ENCODE measurements at places on chromosomes 2 and 18.

GRCh38 chr2:148876202-148876594 is 1.2 kb downstream of the KIF5C start:
- DNase-seq = no peak

- DNase-seq = no peak
Measured at GRCh38 chr18:22689712-22690111, 243.4 kb upstream of the RBBP8 start.

GRCh38 chr18:57753063-57753462 is 50.1 kb downstream of the ATP8B1 start:
- DNase-seq = no peak

DNA sequence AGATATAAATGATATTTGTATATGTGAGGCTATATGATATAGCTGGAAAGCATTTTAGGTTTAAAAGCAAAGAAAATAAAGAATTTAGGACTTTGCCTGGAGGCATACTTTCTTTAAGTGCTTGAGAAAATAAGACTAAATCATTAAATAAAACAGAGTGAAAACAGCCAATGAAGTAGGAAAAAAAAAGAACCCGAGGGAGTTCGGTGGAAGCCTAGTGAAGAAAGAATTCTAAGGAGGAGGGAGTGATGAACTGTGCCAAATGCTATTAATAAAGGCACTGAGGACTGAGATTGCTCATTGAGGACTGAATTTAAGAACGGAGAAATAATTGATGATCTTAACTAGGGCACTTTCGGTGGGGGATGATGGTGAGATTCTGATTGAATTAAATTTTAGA is 573.5 kb downstream of the DSC3 start:
- no peak for DNase-seq

GRCh38 chr2:151363709-151364108 is 6.3 kb downstream of the TNFAIP6 start:
- DNase-seq = no peak

DNA sequence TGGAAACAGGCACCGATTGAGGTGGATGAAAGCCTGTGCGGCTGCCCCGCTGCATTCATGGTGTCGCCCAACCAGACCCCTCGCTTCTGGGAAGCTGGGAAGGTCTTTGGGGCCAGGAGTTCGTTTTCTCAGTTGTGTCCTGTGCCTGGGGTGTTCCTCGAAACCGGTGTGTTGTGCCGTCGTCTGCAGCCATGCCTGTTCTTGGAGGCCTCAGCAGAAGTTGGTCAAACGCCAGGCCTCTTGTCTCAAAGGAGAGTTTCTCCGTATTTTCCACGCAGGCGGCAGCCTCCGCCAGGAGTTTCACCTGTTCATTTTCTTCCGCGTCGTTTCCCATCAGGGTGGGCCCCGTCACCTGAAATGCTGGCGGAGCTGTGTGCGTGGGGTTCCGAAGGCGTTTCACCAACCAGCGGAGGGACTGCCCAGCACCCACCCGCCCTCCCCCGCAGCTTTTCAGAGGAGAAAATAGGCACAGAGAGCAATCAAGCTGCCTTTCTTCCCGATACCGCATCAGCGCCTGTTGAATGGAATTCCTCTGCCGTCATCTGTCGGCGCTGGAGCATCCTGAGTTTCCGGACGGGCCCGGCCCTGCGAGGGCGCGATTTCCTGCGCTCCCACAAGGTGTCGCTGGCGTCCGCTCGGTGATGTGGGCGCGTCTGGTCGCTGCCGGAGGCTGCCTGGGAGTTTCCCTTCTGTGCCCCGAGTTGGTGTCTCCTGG is 17.0 kb upstream of the NFATC1 start:
- DNase-seq = peak; percentile 82

GRCh38 chr2:235027558-235028214 is 75.9 kb downstream of the SH3BP4 start:
- DNase-seq = no peak

- no peak for DNase-seq
Measured at GRCh38 chr2:20425371-20425881, 21.4 kb upstream of the RHOB start.

Data from stimulated activated CD4-positive, alpha-beta T cell treated with anti-CD3 and anti-CD28 coated beads, Interleukin-1b, Interleukin-23, amount 100 ng/mL, for 4 hours (primary cell).